ENCODE measurements at places on chromosomes 2 and 18.

DNA sequence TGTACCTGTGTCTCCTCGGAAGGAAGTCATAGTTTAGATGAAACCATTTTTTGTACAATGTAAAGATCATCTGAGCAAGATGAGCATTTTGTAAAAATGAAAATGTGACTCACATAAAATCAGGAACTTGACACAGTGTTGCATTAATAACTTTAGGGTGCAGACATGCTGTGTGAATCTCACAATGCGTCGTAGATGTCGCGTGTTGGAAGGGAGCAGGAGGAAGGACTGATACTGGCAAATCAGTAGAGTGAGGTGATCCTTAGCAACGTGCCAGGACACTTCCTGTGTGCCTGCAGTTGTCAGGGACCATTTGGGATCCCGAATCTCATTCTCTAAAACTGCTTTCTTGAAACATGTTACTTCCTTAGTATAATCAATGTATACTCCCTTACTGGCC lies 103.1 kb downstream of the SH3BP4 start:
- DNase-seq, result no peak

- DNase-seq, result no peak
Observed at GRCh38 chr2:158923180-158923594, 45.3 kb upstream of the TANC1 start.

- DNase-seq, result no peak
Observed at GRCh38 chr18:10152475-10152874, 238.7 kb downstream of the VAPA start.

DNA sequence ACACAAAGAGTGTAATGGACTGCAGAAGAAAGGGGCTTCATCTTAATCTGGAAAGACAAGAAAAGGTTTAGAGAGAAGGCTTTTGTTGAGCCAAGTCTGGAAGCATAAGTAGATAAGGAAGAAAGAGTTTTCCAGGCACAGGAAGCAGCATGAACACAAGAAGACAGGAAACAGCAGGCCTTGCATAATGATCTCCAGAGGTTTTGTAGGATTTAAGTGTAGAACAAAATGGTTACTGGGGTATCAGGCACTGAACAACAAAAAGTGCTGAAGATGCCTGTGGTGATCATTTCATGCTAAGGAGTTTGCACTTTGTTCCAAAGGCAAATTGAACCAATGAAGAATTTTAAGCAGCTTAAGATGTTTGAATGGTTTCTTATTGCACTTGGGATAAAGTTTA lies 281.6 kb upstream of the TANK start:
- no peak for DNase-seq

- no peak for DNase-seq
Observed at GRCh38 chr2:1627628-1628381, 116.5 kb downstream of the PXDN start.

DNA sequence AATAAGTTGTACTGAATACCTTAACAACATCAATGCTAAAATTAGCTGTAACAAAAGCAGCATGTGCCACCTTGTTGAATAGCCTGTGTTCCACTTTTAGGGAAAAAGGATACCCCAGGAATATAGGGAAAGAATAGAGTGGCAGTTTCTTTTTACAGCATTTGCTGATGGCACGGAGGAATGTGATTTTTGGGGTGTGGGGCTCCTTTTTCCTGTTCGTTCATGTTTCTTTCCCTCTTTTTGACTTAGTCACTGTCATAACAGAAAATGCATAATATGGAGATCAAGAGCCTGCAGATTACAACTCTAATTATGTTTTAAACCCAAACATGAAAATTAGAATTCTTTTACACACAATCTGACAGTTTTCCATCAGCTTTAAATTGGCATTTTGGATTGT lies 60.4 kb downstream of the MAP3K20 start:
- DNase-seq, result no peak
